ENCODE measurements at places on chromosomes 1 and 21. TPM values are rescaled to one million over a fixed set of nuclear protein-coding genes. Genes with fewer than 3 reads are reported as not detected.
A peak's percentile ranks its signal among the peaks of the same experiment; 100 is the strongest.

- no peak for DNase-seq
These were observed 36.5 kb downstream of the LGALS8 start for GRCh38 chr1:236560213-236560771.

GRCh38 chr1:219113261-219113660 is 60.4 kb upstream of the LYPLAL1 start:
- DNase-seq = no peak

- no peak for DNase-seq
These were observed 502.8 kb downstream of the SMYD3 start for GRCh38 chr1:246004301-246004700.

GRCh38 chr1:18530587-18531502 is 50.1 kb downstream of the KLHDC7A start:
- no peak for DNase-seq

GRCh38 chr1:24186993-24187790 is at the start of gene IFNLR1:
IFNLR1 (minus strand) TSS chr1:24187289; CDS start chr1:24187248, 41 bp downstream.
- peak; percentile 83 for DNase-seq

GRCh38 chr1:181043025-181043888 is 9.5 kb downstream of the MR1 start:
- no peak for DNase-seq

GRCh38 chr1:180027949-180028445 is 73.4 kb downstream of the CEP350 start:
- no peak for DNase-seq

DNA sequence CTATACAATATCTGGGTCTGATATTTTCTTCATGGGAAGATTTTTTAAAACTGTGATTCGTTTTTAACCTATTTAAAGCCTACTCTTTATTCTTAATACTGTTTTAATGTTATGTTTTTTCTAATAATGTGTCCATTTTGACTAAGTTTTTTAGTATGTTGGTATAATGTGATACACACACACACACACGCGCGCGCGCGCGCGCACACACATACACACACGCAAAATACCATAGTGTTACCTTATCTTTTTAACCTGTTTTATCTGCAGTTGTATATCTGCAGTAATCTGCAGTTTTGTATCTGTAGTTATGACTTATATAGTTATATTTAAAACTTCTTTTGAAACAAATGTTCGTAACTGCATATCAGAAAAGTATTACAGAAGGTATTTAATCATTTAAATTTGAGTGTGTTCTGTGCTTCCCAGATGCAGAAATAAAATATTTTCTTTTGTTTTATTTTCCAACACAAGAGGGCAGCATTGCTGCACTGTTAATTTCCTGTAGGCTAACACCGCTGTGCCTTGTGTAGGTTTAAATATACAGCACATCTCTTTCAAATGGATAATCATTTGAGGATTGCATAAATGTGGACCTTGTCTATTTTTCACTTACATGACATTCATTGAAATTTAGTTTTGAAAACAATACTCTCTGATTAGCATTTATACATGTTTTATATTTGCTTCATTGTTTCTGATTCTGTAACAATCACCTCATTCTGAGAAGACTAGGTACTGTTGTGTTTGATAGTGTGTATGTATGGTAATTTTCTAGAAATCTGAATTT is 166.1 kb downstream of the PDE4B start:
- peak; percentile 47 for DNase-seq

GRCh38 chr1:4690951-4691675 is 36.7 kb downstream of the AJAP1 start:
- no peak for DNase-seq

DNA sequence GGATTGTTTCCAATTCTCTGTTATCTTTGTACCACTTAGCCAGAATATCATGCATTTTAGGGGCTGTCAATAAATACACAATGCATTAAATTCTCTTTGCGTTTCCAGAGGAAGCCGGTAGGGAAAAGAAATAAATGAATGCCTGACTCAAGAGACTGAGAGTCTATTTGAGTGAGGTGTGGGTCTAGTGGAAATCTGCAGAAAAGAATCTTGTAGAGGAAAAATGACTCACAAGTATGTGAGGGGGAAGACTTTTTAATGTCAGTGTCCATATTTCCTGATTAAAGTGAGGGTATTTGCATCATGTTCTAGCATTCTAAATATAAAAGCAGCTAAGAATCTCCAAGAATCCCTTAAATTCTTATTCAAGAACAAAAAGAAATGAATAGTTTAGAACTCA is 271.1 kb downstream of the PTPRC start:
- DNase-seq = no peak

DNA sequence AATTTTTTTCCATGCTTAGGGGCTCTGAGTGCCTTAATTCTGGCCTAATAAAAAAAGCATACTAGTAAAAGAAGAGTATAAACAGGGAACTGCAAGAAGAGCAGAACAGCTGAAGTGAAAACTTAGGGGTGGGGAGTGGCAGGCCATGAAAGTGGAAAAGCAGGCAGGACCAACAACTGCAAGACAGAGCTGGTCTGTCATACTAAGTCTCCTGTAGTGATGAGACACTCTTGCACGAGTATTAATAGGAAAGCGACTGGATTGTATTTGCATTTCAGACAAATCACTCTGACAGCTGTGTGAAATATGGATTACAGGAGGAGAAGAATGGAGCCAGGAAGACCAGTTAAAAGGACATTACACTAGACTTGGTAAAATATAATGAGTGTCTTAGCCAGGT is 449.9 kb downstream of the NUF2 start:
- no peak for DNase-seq

GRCh38 chr1:174284052-174284451 is 124.7 kb downstream of the RABGAP1L start:
- DNase-seq = no peak

- no peak for DNase-seq
These were observed 29.5 kb downstream of the C2CD2 start for GRCh38 chr21:41924368-41924754.

DNA sequence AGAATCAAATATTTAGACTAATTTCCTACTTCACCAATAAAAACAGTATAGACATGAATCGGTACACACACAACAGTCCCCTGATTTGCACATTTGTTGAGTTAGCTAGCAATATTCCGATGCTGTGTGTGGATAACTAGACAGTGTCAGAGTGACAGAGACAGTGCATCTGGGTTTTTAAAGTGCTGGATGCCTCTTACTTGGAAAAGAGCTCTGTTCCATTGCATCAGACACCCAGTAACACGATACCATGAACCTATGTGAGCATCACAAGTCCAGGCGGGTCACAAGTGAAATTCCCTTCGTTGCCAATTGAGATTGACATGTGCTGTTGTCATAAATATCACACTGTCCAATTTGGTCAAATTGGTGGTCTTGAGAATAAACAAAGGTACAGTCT is 82.0 kb upstream of the ESRRG start:
- no peak for DNase-seq

GRCh38 chr1:194338241-194338948 is 1152.0 kb upstream of the B3GALT2 start:
- DNase-seq = no peak

GRCh38 chr1:111283838-111284237 is 6.8 kb upstream of the CHIA start:
- DNase-seq = no peak

DNA sequence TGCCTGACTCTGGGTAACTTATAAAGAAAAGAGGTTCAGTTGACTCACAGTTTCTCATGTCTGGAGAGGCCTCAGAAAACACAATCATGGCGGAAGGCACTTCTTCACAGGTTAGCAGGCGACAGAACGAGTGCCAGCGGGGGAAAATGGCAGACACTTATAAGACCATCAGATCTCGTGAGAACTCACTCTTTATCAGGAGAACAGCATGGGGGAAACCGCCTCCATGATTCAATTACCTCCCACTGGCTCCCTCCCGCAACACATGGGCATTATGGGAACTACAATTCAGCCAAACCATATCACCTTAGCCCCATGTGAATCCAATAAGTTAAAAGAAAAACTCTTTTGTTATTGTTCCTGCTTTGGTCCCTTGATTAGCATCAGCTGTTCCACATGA is 725.2 kb downstream of the LRRIQ3 start:
- DNase-seq = no peak

- no peak for DNase-seq
These were observed 80.3 kb upstream of the DPH5 start for GRCh38 chr1:101105877-101106276.

GRCh38 chr1:117336088-117336817 is 31.0 kb upstream of the MAN1A2 start:
- DNase-seq = no peak

GRCh38 chr1:12422488-12422887 is 192.7 kb downstream of the VPS13D start:
- no peak for DNase-seq

- DNase-seq = no peak
These were observed 7.0 kb downstream of the FBLIM1 start for GRCh38 chr1:15765495-15766194.

GRCh38 chr1:183576537-183576936 is 13.7 kb downstream of the NCF2 start:
- DNase-seq = no peak

GRCh38 chr1:54814571-54814970 is 13.4 kb upstream of the TTC22 start:
- DNase-seq = no peak

DNA sequence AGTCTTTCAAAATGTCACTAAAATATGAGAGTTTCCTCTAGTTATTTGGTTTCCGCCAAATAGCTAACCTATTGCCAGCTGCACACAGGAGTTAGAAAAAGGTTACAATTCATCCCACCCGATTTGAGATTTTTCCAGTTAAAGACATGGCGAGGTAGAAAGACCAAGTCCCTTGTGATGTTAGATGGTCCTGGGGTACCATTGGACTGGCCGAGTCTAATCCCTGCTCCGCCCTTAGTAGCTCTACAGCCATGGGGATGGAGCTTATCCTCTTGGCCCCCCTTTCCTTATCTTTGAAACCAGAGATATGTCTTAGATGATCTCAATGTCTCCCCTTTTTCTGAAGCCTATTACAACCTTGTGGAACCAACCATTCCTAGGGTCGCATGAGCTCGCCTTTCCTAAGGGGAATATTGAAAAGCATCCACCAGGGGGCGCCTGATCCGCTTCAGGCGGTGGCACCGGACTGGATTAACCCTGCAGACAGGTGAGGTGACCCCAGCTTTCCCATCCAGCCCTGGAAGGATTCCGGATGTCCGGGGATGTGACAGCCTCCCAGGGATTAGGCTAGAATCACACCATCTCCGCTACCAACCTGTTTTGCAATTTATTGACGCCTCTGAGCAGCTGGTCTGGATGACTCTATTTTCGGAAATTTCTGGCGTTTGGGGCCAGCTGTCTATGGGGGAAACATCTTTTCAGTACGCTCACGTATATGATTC is 68.3 kb upstream of the SIM2 start:
- DNase-seq = peak; percentile 32

GRCh38 chr1:29305943-29306342 is 69.6 kb downstream of the PTPRU start:
- no peak for DNase-seq

NOS1AP gene
- total RNA-seq = 0.07 TPM

OR10J1 gene
- not detected for total RNA-seq

POLR3C gene
- total RNA-seq = 54.1 TPM

MROH7 gene
- not detected for total RNA-seq

S100B gene
- total RNA-seq = 1.4 TPM

OSCP1 gene
- 2.0 TPM for total RNA-seq

ARMH1 gene
- total RNA-seq = 38.0 TPM

HLX gene
- not detected for total RNA-seq

CATSPER4 gene
- not detected for total RNA-seq

SPRR4 gene
- not detected for total RNA-seq

FCAMR gene
- total RNA-seq = not detected
